ENCODE measurements at places on chromosomes 5 and 9.

DNA sequence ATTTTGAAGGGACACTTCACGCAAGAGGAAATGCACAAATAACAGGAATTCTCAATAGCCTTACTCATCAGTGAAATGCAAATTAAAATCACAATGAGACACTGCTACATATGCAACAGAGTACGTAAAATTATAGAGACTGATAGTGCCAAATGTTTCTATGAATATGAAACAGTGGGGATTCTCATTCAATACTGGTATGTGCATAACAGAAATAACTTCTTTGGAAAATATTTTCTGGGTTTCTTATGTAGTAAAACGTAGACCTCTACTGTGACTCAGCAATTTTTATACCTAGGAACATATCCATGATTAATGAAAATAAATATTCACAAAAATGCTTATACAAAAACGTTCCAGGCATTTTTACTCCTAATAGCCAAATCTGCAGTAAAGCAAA, 1625.2 kb downstream of the MAT2B start:
- DNase-seq: no peak

DNA sequence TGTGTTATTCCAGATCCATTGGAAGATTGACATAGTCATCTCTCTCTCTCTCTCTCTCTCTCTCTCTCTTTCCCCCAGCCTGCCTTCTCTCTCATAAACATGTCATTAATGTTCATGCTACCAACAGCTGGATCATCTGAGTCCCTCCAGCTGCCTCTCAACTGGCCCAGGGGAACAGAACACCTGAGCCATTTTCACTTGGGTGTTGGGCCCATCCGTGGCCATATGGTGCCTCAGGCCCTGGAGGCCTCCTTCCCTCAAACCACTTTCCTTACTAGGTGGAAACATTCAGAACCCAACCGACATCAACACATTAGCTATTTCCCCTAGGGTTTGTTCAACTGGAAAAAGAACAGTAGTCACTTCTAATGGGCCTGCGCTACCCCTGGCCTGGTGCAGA, 196.2 kb downstream of the FRMD3 start:
- no peak for DNase-seq

DNA sequence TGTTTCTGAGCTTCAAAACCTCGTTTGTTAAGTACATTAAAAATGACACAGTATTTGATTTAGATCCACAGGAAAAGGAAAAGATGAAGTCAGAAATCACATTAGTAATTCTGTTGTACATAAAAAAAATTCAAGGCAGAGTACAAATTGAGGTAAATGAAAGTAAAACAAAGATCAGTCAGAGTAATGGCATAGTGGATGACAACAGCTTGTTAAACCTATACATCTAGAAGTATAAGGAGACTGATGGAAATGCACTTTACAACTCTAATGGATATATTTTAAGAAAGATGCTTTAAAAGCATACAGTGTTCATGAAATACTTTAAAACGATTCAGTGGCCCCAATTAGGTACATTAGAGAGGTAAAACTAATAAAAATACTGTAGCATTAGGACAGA, 631.3 kb upstream of the SEMA6A start:
- no peak for DNase-seq

DNA sequence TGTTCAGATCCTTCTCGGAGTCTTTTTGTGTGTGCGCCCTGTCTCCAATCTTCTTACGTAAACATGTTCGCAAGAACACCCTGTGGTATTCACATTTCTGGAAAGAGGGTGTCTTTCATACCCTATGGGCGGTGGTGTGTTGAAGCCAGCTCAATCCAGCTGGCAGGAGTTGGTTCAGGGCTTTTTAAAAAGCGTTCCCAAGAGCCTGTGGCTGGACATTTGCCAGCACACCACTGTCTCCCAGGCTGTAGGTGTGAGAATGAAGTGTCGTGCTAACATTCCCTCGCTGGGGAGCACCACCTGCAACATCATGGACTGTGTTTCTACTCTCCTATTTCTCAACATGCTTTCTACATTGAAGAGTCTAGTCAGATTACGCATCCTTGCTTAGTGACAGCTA, 51.7 kb downstream of the S1PR3 start:
- DNase-seq: no peak

DNA sequence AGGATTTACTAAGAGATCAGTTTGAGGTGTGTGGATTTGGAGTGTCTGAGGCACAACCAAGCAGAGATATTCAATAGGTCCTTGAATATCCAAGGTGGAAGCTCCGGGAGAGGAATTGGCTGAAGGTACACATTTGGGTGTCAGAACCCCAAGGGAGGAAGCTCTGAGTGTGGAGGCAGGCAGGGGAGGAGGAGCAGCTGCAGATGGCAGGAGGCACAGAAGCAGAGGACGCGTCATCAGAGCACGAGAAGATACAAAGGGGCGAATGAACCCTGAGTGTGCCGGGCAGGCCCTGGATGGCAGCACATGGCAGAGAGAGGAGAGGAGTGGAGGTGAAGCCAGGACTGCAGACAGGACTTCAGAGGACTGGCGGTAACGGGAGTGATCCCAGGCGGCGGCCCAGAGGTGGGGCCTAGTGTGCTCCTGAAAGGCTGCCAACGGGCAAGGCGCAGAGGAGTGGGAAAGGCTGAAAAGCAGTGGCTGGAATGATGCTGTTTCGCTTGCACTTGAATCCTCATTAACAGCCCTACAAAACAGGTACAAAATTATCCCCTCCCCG, 179.8 kb downstream of the FANCC start:
- no peak for DNase-seq

Data from right renal pelvis (tissue), 4 donors.